ENCODE measurements at places on chromosomes 2 and 18.

GRCh38 chr2:56118474-56118873 lies 65.3 kb upstream of the CCDC85A start:
- no peak for DNase-seq

DNA sequence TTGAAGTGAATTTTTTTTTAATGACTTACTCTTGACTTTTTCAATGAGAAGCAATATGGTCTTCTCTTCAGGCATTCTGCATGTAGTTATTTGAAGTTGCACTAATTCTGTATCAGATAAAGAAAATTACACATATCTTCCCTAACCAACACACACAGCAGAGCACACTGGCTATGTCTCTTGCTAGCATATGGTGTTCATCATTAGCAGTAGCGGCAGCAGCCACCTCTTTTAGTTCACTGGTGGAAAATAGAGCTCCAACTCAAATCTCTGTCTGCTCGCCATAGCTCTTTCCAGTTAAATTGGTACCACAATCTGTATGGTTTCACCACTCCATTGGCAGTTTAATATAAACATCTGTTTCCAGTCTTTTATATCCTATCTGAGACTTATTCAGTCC lies 278.1 kb upstream of the ZEB2 start:
- no peak for DNase-seq

DNA sequence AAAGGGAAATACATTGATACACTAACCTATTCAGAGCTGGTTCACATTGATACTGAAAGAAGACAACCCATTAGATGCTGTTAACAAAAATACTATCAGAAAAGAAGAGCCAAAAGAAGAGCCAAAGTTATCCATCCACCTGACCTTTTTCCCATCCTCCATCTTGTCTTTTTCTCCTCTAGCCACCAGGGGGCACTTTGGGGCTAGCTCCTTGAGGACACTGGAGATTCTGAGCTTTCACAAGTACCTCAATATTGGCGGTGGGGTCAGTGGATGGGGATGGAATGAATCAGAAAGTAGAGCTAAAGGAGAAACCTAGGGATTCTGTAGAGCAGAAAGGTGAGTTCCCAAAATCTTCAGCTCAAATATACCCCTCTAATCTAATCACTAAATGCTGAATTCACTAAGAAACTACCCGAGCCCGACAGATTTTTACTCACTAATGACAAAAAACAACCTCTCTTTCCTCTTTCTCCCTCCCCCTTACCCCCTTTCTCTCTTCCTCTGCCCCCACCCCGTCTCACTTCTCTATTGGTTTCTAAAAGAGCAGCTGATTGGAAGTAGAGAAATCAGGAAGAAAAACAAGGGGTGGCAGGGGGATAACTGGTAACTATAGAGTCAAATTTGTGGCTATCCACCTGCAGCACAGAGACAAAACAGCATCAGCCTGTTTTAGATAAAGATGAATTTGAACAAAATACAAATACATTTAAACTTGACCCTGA lies 203.3 kb downstream of the TCF4 start:
- DNase-seq = no peak

- no peak for DNase-seq
Observed at GRCh38 chr18:49650426-49650891, 88.6 kb downstream of the LIPG start.

DNA sequence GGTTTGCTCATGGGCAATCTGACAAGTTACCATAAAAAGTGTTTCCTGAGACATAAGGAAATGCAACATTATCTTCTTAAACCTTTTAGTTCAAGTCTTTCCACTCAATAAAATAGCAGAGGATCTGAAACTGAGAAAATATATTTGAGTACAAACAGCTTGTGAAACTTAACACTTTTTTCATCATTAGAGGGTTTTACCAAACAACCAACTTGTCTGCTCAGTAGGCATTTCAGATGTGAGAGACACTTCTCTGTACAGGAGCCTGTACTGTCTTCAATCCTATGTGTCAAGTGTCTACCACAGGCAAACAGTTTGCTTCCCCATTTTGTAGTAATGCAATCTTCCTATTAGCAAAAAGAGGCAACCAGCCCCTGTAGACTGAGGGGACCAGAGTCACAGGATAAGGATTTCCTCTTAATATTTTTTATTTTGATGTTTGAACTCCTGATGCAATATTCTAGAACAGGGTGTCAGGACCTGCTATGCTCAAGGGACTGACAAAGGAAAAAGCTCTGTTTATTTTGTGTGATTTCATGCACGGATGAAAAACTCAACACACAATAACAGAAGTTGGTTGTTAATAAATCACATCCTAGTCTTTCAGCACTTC lies 159.1 kb upstream of the LHCGR start:
- no peak for DNase-seq

GRCh38 chr18:27582760-27583412 lies 397.8 kb upstream of the CHST9 start:
- DNase-seq = no peak

DNA sequence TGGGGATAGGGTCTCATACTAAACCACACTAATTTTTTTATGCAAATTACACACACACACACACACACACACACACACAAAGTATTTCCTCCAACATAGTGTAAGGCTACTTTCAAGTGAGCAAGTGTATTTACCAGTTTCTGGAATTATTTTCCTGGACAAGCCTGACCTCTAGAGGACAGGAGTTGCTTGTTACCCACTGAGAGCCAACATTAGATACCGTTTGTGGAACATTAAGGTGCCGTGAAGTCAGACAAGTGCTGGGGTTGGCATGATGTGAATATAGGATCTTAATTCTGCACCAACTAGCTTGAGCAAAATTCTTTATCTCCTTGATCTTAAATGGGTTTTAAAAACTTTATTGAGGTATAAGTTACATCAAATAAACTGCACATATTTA lies 39.3 kb upstream of the SERPINB2 start:
- no peak for DNase-seq

GRCh38 chr2:158300394-158300793 lies 156.2 kb downstream of the CCDC148 start:
- DNase-seq = no peak

GRCh38 chr2:25426326-25426725 lies 84.6 kb upstream of the DNMT3A start:
- DNase-seq = no peak

- no peak for DNase-seq
Observed at GRCh38 chr2:15729709-15730544, 138.3 kb downstream of the DDX1 start.

GRCh38 chr2:196685792-196686191 lies 46.3 kb downstream of the CCDC150 start:
- no peak for DNase-seq

GRCh38 chr18:27750014-27750413 lies 426.9 kb downstream of the CDH2 start:
- DNase-seq = no peak

DNA sequence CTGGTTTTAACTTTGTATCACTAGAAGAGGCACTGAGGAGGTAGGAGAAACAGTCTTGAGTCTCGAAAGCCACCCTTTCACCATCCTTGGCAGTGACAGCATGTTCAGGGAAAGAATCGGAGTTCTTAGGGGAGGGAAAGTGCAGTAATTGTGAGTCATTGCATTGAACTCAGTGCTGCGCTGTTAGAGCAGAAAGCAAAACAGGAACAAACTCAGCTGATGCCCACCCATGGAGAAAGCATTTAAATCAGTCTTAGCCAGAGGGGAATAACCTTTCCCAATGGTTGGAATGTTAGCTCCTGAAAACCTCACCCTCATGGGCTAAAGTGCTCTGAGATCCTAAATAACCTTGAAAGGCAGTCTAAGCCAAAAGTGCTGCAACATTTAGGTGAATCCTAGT lies 845.6 kb upstream of the CNTNAP5 start:
- DNase-seq = no peak

DNA sequence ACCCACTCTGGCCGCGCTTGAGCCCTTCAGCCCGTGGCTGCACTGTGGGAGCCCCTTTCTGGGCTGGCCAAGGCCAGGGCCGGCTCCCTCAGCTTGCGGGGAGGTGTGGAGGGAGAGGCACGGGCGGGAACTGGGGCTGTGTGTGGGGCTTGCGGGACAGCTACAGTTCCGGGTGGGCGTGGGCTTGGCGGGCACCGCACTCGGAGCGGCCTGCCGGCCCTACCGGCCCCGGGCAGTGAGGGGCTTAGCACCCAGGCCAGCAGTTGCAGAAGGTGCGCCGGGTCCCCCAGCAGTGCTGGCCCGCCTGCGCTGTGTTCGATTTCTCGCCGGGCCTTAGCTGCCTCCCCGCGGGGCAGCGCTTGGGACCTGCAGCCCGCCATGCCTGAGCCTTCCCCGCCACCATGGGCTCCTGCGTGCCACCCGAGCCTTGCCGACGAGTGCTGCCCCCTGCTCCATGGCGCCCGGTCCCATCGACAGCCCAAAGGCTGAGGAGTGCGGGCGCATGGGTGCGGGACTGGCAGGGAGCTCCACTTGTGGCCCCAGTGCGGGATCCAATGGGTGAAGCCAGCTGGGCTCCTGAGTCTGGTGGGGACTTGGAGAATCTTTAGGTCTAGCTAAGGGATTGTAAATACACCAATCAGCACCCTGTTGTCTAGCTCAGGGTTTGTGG lies 173.7 kb upstream of the FIGN start:
- DNase-seq = no peak

Measured in right forelimb (tissue), 1 donor.